Spleen (tissue), 13 donors: ENCODE measurements at places on chromosomes 1 and 21. TPM values are rescaled to one million over a fixed set of nuclear protein-coding genes. Genes with fewer than 3 reads are reported as not detected.

The DYNLT4 gene
- total RNA-seq, result not detected

The FMOD gene
- total RNA-seq, result 30.0 TPM

The S100A14 gene
- total RNA-seq, result not detected

The ANKRD65 gene
- 0.43 TPM for total RNA-seq

The CNKSR1 gene
- 1.8 TPM for total RNA-seq
